Kasumi-1 (cell line): ENCODE measurements at places on chromosomes 13 and 19.

GRCh38 chr13:49183672-49184325 lies 36.3 kb upstream of the MLNR start:
- peak; percentile 10 for DNase-seq

DNA sequence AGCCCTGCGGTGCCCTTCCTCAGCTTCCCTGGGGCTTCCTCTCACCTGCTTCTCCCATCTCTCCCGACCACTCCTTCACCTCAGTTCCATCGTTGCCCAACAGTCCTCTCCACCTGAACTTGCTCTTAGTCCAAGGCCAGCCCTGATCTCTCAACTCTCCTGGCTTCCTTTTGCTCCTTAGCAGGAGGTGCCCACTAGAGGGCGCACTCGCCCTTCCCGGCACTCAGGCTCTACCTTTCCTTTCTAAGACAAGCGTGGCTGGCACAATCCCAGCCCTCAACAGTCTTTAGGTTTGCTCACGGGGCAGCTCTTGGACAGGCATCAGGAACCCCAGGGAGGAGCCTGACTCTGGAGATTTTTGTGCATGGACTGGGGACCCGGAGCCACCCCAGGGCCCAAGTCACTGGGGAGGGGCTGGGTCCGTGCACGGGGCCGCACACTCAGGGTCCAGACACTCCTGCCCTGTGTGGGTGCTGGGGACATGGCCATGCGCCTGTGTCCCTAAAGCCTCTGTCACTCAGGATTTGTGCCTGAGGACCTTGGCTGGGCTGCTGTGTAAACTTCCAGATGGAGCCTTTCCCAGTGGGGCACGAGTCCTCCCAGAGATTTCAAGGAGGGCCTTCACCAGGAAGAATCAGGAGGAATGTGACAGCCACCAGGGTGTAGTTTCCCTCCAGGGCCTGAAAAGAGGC lies 12.1 kb upstream of the CEACAM8 start:
- DNase-seq = peak; percentile 41

GRCh38 chr13:110442930-110443621 lies 118.4 kb downstream of the RAB20 start:
- no peak for DNase-seq

DNA sequence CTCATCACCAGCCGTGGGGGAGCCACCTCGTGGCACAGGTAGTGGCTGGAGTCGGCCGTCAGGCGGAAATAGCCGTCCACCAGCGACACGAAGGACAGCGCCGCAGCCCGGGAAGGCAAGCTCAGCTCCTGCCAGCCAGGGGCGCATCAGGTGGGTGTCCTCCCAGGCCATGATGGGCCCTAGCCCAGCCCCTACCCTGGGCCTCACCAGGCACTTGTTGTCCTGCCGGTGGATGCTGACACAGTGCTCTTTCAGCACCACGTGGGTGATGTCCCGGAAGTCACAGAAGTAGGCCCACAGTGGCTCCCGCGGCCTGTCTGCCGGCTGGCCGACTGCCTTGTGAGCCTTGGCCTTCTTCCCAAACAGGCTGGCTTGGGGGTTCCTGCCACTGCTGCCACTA lies 15.7 kb downstream of the TYK2 start:
- no peak for DNase-seq

DNA sequence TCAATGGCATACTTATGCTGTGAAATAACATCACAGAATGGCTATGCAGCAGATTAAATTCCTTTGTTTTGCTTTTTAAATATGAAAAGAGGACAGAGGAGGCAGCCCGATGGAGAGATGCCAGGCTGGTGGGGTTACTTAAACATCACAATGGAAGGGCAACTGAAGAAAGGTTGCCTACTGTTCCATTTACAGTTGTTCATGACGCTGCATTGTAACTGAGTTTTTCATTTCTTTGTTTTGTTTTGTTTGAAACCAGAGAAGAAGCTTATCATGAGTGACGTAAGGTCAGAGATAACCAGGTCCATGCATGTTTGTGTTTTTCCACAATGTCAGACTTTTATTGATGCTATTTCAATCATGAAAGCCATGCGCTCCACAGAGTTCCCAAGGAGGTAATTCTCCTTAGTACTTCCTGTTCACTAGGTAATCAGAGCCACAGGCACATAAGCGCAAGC lies 273.8 kb downstream of the LHFPL6 start:
- DNase-seq = no peak

GRCh38 chr19:46326608-46327007 lies 20.3 kb upstream of the PPP5C start:
- DNase-seq = no peak

DNA sequence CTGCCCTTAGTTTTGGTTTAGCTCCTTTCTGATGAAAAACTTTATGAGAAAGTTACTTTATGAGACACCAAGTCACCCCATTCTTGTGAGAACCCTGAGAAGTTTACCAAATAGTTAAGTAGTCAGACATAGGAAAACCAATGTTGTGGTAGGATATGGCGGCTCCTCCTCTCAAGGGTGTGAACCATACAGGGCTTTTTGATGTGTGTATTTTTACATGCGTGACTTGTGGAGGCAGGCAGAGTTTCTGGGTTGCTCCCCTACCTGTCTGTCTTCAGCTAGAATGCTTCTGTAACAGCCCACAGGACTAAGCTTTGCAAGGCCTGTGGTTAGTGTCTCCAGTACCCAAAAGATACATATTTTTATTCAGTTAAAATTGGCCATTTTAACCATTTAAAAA lies 18.3 kb downstream of the UBAC2 start:
- no peak for DNase-seq

- no peak for DNase-seq
Observed at GRCh38 chr13:88085036-88085435, 413.9 kb downstream of the SLITRK5 start.

GRCh38 chr19:35756377-35757230 lies at the start of gene HSPB6:
Gene HSPB6, minus strand, starts transcription at chr19:35757029. Its CDS starts 21 bp downstream, at chr19:35757008.
- no peak for DNase-seq

GRCh38 chr13:72293206-72293605 lies 426.2 kb upstream of the DACH1 start:
- DNase-seq = no peak

DNA sequence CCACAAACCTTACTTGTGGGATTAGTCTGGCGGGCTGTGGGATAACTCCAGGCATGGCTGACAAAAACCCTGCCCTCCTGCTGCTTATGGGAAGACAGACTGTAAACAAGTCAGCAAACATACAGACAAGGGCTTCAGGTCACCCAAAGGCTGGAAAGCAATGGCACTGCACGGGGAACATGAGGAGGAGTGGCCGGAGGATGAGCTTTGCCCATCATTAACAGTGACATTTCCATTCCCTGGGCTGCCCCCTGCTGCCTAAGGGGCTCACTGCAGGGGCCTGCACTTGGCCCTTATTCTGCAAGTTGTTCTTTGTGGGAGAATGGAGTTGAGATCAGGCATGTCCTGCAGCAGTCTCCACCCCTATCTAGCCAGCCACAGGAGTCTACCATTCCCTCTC lies 91.3 kb downstream of the UQCRFS1 start:
- no peak for DNase-seq

- no peak for DNase-seq
Observed at GRCh38 chr19:38162094-38162493, 61.9 kb downstream of the DPF1 start.

DNA sequence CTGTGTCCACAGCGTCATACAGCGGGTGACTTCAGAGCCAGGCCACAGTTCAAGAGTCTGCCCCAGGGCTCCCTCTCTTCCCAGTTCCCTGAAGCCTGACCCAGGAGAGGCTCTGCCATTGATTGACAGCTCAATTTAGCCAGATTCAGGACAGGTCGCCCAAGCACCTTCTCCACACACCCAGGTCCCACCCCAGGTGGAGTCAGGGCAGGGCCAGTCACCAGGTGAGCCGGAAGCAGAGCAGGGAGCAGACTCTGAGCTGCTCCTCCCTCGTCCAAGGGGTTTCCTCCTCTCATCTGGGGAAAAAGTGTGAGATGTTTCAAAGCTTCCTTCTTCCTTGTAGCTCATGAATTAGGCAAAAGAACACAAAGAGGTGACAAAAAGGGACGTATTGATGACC lies 5.6 kb downstream of the CEACAM7 start:
- DNase-seq = no peak

DNA sequence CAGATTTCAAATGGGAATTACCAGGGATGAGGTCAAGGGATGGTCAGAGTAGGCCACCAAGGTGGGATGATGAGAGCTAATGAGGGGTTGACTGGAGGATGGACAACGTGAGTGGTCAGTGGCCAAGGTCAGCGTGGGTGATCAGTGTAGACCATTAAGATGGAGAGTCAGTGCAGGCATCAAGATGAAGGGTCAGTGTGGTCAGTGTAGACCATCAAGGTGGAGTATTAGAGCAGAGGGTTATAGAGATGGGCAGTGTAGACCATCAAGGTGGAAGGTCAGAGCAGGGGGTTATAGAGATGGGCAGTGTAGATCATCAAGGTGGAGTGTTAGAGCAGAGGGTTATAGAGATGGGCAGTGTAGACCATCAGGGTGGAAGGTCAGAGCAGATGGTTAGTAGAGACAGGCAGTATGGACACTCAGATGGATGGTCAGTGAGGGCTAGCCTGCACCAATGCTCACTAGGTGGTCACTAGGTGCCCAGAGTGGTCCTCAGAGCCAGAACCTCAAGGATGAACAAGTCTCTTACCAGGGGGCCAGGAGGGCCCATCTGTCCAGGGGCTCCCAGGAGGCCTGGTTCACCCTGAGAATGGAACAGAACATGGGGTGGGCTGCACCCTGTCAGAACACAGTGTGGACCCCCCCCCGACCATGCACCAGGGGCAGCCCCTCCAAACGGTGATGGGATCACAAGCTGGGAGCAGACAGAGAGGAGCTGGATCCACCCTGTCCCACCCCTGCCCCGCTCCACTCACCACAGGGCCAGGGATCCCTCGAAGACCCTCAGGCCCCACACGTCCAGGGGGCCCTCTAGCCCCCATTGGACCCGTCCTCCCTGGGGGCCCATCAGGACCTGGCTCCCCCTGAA lies 32.7 kb upstream of the OLFM2 start:
- DNase-seq = no peak

DNA sequence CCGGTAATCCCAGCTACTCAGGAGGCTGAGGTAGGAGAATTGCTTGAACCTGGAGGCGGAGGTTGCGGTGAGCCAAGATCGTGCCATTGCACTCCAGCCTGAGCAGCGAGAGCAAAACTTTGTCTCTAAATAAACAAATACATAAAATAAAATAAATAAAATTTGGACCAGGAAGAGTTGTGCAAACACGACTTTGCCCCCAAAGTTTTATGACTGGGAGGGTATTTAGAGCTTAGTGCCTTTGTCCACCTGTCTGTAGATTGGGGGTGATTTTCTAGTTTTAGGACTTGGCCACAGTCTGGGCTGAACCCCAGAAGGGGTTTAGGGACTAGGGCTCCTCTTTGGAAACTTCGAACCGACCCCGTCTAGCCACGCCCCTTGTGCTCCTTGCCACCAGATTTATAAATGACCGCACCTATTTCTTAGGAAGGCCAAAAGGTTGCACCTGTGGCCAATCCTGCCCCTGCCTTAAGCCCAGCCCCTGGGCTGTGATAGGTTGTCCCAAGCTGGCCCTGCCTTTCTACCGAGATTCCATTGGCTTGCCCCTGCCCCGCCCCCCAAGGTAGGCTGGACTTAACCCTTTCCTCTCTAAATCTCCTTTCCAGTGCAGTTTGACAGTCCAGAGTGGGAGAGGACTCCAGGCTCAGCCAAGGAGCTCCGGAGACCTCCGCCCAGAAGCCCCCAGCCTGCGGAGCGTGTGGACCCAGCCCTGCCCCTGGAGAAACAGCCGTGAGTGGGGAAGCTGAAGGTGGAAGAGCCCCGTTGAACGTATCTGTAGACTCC lies 5.3 kb downstream of the SHD start:
- no peak for DNase-seq

DNA sequence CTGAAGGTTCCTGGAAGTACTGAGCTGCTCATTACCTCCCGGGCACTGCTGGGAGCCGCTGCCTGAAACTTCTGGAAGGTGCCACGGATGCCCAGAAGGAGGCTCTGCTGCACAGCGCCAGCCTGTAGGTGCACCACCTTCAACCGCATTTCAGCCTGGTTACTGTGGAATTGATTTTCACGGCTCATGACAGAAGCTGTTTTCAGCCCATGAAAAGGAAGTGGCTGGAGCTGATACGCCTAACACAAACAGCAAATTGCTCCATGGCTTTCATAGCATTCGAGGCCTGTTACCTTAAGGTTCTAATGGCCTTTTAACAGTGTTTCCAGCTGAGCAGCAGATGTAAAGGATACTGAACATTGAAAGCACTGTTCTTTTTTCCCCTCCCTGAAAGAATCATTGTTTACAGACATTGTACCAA lies 22.0 kb downstream of the GPC6 start:
- DNase-seq = no peak

- DNase-seq = no peak
Observed at GRCh38 chr13:40676007-40676406, 9.6 kb upstream of the FOXO1 start.

DNA sequence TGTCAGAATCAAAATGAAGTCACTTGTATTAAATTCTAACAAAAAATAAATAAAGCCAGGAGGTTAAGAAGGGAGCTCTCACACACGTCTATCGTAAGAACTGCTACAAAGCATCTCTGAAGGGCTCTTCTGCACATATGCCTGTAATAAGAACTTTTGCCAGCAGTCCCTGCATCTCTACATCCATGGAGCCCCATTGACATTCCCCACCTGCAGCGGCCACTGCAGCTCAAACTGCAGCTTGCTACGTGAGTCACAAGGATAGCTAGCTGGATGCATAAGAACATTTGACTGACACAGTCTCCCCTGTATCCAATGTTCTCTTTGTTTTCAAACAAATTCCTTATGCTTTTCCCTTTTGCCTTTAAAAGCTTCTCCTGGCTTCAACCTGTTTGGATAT lies 68.3 kb downstream of the DNAJC3 start:
- no peak for DNase-seq

DNA sequence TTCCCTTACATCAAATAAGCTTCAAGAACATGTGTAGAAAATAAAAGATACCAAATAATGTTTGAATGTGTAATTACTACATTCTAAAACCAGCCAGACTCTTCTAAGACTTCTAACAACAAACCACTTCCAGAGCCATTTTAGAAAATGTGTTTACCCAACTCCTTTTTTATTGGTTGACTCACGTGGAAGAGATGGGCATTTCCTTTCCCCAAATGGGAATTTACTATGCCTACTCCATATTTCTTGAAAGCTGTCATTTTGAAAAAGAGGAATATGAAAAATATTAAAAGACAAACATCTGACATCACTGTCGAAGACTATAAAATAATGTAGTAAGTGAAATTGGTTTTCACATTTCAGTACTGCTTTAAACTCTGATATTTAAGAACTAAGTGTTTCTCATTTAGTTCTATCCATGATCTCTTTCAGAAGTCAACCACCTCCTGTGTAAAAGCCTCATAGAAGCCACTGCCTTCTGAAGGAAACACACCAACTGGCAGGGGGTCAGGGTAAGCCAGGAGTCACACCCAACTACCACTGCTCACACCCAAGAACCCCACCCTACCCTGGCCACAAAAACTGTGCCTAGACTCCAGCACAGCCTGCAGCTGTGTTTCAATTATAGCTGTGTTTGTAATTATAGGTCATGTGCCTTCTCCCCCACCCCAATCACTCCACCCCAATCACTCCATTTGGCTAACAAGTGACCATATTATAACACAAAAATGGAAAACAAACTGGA lies 86.8 kb downstream of the UBL3 start:
- DNase-seq = no peak
